ENCODE measurements at places on chromosomes 5 and 9. TPM values are rescaled to one million over a fixed set of nuclear protein-coding genes. Genes with fewer than 3 reads are reported as not detected.
A peak's percentile ranks its signal among the peaks of the same experiment; 100 is the strongest.

- no peak for DNase-seq
These were observed 737.7 kb downstream of the TLE1 start for GRCh38 chr9:80951675-80952074.

GRCh38 chr9:136443087-136443486 is 3.4 kb upstream of the INPP5E start:
- no peak for DNase-seq

DNA sequence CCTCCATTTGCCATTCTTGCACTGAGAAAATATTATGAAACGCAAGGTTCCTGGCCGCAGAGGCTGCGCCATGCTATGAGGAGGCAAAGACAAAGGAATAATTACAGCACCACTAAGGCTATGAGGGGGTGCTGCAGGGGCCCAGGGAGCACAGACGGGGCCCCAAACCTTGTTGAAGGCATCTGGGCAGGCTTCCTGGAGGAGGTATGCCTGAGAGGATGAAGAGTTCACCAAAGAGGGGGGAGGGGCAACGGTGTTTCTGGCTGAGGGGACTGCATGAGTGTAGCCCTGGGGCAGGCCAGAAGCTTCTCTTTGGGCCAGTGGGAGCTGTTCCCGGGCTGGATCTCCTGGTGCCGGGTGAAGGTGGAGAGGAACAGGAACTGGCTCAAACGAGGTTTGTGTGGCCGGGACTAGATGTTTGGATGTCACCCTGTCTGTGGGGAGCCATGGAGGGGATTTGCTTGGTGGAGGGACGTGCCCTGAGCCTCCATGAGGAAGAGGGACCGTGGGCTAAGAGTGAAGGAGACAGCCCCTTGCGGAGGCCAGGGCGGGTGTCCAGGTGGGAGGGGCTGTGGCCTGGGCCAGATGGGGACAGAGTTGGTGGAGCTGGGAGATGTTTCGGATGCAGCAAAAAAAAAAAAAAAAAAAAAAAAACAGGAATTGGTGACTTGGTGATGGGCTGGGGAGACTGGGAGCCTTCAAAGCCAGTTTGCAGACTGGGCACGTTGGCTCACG is 28.2 kb downstream of the PTGES start:
- DNase-seq = no peak

SLC45A2 gene
- 0.15 TPM for total RNA-seq

- no peak for DNase-seq
These were observed 28.8 kb downstream of the FRMD3 start for GRCh38 chr9:83509402-83509801.

- no peak for DNase-seq
These were observed 146.2 kb upstream of the PHYKPL start for GRCh38 chr5:178378527-178379484.

DNA sequence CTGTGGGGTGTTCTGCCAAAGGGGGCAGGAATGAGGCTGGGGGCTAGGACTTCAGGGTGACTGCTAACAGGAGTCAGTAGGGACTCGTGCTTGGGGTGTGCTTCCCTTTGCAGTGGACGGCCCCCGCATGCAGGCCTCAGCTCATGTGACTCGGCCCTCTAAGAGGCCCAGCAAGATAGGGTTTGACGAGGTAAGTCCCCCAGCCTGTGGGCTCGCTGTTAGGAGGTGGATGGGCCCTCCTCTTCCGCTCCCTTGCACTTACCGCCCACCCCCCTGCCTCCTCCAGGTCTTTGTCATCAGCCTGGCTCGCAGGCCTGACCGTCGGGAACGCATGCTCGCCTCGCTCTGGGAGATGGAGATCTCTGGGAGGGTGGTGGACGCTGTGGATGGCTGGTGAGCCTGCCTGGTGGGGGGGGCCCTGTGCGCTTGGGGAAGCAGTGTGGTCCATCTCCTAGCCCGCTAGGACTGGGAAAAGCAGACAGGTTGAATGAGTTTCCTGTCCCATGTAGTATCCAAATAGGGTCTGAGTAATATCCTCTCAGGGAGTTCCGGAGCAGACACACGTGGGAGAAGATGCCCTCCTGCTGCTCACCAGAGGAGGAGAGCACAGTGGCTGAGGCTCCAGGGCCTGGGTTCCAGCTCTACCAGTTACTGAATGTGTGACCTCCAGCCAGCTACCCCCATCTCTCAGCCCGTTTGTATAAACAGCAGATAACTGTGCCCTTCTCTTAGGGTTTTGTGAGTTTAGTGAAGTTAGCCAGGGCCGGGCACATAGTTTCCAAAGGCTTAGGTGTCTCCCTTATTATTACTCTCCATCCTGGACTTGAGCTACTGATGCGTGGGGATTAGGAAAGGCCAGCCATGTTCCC is 8.2 kb downstream of the CERCAM start:
- no peak for DNase-seq

DNA sequence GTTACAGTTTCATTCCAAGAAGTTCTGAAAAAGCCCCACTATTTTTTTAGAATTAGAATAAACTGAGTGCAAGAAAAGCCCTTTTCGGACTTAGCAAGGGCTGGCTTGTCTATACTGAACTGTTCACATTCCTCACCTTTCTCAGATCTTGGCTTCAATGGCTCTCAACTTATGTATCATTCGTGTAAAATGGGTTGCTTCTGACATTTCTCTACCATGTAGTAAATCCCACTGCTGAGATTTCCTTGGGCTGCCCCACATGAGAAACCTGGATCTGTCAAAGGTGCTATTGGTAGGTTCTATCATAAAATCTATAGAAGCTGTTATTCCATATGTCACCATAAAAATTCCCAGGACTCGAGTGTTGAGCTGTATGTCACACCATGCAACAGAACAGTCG is 454.3 kb downstream of the CTNND2 start:
- DNase-seq = no peak

DNA sequence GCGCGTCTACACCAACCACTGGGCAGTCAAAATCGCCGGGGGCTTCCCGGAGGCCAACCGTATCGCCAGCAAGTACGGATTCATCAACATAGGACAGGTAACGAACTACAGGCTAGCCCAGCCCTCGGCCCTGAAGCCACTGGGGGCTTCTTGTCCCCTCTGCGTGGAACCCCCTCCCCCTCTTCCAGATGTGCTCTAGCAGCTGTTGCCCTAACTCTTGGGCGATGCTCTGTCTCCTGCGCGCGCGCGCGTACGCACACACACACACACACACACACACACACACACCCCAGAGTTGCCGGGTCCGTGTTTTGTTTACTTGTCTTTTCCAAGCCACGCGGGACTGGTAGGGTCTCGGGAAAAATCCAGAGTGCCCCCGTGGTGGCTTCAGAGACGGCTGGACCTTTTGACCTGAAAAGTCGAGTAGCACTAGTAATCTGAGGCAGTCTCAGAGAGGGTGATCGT is 836 bp downstream of the PCSK5 start:
- peak; percentile 66 for DNase-seq

CCDC187 gene
- 1.6 TPM for total RNA-seq

RXFP3 gene
- not detected for total RNA-seq

PCDHA4 gene
- 0.83 TPM for total RNA-seq

DNA sequence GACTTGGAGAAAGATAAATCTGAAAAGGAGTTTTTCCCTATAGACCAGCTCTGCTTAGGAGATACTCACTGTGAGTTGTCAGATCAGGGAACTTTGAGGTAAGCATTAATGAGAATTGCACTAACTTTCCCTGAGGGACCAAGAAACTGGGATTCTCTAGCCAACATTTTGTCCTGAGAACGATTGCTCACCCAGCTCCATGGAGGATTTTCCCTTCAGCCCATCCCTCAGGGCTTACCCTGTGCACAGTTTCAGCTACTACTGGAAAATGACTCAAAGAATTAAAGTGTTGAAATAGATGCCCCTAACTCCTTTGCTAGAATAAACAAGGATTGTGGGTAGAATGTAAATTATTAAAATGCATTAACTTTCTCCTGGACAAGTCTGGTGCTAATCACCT is 237.2 kb upstream of the IL12B start:
- no peak for DNase-seq

NMUR2 gene
- total RNA-seq = 0.15 TPM

EGFL7 gene
- total RNA-seq = 113 TPM

- no peak for DNase-seq
These were observed 77.3 kb upstream of the RPS23 start for GRCh38 chr5:82355496-82355895.

- no peak for DNase-seq
These were observed 135.4 kb downstream of the ALDH1A1 start for GRCh38 chr9:72817413-72817812.

DNA sequence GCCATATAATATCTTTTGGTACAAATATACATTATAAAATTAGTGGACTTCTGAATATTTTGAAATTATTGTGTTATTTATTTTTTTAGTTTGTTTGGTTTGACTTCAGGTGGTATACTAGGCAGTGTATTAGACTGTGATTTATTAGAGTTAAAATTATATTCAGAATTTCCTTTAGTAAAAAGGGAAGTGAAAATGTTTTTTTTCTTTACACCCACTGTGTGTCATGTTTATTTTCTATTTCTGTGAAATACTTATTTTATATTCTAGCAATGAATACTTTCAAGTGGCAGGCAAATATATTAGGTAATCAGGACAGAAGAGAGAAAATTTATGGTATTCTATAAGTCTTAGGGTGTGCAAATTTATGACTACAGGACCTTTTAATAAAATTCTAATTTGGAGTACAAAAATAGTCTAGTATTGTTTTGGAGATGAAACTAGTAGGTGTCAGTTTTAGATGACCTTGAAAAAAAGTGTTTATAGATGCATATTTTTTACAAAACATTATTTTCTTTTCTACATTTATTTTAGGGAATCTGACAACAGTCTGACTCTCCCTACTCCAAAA is 8.8 kb downstream of the CSNK1G3 start:
- DNase-seq = no peak

DNA sequence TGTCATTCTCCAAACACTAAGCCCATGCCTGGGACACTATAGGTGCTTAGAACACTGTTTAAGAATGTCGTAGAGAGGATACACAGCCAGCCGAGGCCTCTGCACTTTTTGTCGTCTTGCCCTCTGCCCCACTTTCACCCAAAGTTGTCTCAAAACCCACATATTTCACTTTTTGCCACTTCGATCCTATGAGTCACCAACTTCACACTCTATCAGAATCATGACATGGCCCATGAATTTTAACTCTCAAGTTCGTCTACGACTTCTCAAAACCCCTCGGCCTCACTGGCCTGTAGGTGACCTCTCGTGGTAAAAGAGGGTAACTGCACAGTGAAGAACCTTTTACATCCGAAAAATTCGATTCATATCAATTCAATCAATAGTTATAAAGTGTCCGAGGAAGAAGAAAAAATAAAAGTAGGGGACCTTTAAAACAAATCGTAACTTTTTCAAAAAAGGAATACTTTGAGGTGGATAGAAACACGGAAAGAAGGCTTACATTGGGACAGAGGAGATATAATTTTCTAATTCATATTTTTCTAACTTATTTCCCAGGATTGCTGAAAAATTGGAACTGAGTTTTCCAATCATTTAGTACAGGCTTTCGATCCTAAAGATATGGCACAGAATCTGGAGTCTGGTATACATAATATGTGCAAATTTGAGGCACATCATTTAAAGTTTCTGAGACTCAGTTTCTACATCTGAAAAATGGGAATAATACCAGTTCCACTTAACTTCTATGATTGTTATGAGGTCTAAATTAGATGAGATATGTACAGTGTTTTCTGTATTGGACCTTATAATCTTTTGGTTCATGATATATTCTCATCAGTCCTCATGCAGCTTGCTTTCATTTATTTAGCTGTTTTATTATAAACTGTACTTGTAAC is 122.6 kb downstream of the APBA1 start:
- DNase-seq = no peak

LCN12 gene
- total RNA-seq = 7.1 TPM

- no peak for DNase-seq
These were observed 6.3 kb upstream of the ADAM19 start for GRCh38 chr5:157581901-157582300.

DNA sequence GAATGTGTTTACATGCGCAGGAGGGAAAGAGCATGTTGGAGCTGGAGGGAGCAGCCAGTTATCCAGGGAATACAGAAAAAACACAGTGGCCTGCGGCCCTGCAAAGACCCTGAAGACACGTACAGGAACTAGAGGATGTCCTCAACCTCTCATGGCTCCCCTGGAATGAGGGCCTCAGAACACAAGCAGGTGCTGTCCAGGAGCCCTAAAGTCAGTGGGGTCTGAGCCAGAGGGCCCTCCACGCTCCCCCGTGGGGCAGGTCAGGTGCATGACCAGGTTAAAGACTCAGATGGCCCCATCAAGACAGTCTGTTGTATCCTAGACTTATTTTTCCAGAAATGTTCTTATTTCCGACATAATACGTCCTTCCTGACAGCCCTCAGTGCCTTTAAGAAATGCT is 106.9 kb downstream of the ROR2 start:
- DNase-seq = no peak

OR1J2 gene
- not detected for total RNA-seq

DNA sequence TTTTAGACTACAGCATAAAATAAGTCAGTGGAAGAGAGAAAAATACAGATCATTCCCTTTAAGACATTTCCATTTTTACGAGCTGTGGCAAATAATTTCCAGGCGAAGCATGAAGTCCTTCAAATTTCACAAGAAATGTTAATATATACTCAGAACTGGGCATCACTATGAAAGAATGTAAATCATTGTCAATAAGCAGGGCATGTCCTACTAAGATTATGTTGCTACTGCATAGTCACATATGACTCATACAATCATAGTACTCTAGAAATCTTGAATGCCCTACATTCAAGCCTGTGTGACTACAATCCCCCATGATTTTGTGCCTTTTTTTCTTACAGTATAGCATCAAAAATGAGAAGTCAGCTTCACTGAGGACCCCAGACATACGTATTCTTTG is 485.2 kb upstream of the FTMT start:
- DNase-seq = no peak

ZNF883 gene
- total RNA-seq = 3.2 TPM

GRCh38 chr9:23783509-23783908 is 42.5 kb downstream of the ELAVL2 start:
- DNase-seq = no peak

DNA sequence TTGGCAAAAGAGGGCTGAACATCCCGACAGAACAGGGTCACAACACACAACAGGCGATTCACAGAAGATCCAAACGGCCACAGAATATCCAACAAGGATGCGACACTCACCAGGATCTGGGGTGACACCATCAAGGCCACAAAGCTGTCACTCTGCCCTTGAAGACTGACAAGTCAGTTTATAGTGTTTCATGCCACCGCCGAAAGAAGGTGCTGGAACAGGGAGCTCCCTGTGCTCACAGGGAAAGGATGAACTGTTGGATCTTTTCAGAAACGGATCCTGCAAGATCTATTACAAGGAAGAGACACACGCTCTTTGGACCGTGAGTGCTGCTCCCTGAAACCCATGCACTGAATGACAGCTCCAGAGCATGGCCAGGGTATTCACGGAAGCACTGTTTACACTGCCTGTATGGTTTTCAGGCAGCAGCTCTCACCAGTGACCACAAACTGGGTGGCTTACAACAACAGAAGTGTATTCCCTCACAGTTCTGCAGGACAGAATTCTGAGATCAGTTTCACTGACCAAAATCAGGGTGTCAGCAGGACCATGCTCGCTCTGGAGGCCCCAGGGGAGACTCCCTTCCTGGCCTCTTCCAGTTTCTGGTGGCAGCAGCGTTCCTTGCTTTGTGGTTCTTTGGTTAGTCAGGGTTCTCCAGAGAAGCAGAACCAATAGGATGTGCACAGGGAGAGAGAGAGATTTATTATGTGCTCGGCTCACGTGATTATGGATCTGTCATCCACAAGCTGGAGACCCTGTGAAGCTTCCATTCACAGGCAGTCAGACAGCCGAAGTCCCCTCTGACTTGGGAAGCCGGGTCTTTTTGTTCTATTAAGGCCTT is 52.8 kb downstream of the SEMA4D start:
- DNase-seq = no peak
